ENCODE measurements at places on chromosomes 2 and 18.

- DNase-seq = no peak
Observed at GRCh38 chr2:216688731-216689340, 6.5 kb downstream of the IGFBP5 start.

DNA sequence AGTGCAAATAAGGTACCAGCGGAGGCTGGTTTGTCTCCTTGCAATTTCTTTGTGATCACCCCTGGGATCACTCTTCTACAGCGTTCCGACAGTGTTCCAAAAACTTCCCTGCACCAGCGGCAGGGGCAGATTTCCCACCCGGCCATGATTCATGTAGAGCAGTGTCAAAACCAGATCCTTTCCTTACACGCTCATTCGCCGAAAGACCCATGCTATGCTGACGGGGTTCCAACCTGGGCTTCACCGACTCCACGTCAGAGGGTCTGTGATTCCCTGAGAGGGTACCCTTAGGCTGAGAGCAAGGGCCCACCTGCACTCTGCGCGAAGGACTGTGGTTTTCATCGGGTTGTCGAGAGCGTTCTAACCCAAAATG lies 423 bp upstream of the TTC27 start:
- peak; percentile 56 for DNase-seq

DNA sequence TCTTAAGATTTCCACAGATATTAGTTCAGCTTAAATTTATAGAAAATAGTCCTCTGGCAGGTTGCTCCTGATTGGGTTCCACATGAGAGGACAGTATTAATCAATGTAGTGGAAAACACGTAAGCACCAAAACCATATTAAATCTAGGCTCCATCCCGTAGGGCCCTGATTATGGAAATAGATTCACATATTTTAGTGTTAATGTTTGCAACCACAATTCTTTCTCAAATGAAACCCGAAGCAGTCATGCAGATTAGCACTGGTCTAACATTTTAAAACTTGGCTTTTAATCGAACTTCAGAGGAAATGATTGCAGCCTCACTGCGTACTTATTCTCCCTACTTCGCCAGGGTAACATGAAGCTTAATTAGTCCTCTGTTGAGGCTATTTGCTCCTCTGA lies 60.9 kb downstream of the METTL4 start:
- DNase-seq = no peak

- DNase-seq = peak; percentile 85
Observed at GRCh38 chr2:190947711-190948251, 66.2 kb downstream of the STAT1 start.
